Anterior cingulate cortex (tissue), 58 donors: ENCODE measurements at places on chromosomes 7 and 10.

DNA sequence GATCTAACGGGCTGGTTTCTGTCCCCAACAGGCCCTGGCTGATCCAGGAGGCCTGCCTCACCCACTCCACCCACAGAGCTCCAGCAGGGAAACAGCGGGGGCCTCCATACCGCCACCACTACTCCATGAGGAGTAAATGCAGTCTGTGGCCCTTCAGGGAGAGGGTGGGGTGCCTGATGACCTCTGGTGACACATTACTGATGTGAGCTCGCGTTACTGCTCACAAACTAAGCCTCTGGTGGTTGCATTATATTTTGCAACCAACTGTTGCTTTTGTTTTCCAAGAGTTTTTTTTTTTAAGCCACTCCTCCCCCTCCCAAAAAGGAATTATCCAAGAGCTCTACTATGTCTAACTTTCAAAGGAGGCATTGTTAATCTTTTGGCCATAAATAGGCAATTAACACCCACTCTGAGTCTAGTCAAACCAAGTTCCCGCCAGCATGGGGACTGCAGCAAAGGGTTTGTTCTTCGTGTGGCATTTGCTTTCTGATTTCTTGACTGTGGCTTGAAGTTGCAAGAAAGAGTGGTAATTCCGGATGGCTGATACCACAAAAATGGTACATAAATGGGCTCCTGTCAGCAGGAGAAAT, 72.6 kb downstream of the FAM53B start:
- peak; percentile 68 for DNase-seq

DNA sequence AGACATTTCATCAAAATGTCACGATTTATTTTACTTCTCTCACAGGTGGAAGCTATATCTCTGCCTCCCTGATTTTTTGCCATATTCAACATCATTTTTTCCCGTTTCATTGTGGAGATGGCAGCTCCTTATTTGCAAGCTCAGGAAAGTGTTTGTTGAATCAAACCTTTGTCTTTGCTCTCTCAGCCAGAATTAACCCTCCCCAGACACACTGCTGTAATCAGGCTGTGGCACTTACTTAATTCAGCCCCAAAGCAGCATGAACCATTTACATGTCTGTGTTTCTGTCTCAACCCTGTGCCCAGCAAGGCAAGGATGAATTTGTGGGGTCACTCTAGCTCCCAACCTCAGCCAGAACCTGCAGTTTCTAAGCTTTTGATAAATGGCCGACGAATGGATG, 397.2 kb downstream of the TCERG1L start:
- DNase-seq, result no peak

DNA sequence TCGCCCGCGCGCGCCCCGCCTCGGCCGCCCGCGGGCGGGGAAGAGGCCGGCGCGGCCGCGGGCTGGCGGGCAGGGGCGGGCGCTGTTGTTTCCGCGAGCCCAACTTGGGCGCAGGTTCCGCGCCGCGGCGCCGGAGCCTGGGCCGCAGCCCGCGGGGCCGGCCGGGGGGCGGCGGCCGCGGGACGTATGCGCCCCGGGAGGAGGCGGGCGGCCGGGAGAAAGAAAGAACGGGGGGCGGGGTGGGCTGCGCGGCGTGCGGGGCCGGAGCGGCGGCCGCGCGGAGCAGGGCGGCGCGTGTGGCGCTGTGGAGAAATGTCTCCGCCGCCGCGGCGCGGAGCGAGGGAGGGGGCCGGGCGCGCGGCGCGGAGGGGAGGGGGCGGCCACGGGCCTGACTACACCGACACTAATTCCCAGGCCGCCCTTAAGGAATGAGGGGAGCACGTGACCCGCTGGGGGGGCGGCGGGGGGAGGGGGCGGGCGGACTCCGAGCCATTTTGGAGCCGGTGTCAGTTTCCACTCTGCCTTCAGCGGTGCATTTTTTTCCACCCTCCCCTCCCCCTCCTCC, at the start of gene BMI1:
BMI1 (plus strand) TSS at position 509 of the 565 bp plus-strand sequence. CDS start 5,351 bp downstream, outside the sequence.
- peak; percentile 83 for DNase-seq

- DNase-seq, result no peak
Measured at GRCh38 chr7:27693794-27694193, 31.1 kb upstream of the HIBADH start.

- no peak for DNase-seq
Measured at GRCh38 chr10:124522131-124522932, 60.7 kb downstream of the LHPP start.

GRCh38 chr10:77580482-77580881, 57.1 kb downstream of the KCNMA1 start:
- no peak for DNase-seq

GRCh38 chr7:149489391-149490024, 8.1 kb downstream of the ZNF746 start:
- DNase-seq, result no peak

DNA sequence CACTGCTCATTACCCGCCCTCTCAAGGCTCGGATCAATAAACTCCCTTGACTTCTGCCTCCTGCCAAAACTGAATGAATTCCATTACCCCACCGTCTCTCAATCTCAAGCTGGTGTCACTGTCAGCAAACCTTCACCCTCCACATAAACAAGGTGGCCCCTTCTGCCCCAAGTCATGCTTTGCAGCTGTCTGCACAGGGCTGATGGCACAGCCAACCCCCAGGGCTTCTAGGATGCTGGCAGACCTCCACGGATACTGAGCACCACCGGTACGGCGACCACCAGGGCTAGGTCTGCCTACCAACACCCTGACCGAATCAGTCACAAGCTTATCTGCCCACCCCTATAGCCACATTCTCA, 46.1 kb downstream of the PARD3 start:
- DNase-seq, result no peak

- no peak for DNase-seq
Measured at GRCh38 chr7:46525876-46526275, 604.8 kb upstream of the IGFBP3 start.

- peak; percentile 5 for DNase-seq
Measured at GRCh38 chr10:112307358-112308124, 24.3 kb downstream of the TECTB start.

DNA sequence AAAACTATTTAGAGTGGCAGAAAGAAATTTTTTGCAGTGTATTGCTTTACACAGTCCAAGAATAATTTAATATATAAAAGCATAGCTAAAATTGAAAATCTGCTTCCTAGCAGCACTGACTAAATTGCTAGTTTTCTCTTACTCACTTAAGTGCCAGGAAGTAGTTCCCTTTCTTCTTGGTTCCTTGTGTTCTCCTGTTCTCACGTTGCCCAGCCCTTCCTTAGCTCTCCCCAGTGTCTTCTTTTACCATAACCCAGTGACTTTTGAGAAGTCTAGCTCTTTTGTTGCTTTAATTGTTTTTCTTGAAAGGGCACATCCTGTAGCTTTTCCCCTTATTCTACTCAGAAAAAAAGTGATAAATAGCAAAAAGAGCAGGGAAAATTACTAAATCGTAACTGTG, 215.5 kb downstream of the THSD7A start:
- DNase-seq, result no peak

DNA sequence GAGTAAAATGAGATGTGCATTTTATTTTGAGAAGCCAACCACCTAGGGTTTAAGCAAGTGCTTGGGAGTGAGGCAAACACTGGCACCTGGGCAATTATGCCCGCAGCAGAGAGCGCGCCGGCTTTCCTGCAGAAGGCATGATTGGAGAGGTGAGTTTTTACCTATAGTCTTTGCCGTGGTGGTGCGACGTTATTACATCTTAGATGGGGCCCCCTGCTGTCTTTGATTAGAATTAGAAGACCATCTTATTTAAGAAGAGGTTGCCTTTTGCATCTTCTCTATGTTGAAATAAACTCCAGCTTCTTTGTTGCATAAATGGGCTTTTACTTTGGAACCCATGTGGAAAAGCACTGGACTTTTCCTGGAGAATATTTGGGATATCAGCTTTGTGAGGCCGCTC, 409.5 kb downstream of the GLRX3 start:
- DNase-seq, result no peak

DNA sequence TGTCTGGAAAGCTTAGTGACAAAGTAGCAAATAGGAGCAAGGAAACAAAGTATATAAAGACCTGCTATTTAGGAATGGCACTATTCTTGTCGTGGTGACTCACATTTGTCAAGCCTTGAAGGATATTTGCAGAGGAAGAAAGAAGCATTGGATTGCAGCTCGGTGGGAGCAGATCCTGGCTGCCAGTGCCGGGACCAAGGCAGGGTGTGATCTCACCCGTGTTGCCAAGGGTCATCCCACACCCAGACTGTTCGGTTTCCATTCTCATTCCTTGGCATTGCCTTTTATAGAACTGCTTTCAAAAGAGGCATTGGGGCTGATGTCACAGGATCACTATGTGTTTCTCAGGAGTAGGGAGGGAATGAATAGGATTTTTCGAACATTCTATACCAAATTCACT, 176.2 kb downstream of the GALNT17 start:
- DNase-seq, result peak; percentile 35

GRCh38 chr7:36710186-36710791, 14.0 kb downstream of the AOAH start:
- no peak for DNase-seq

- peak; percentile 6 for DNase-seq
Measured at GRCh38 chr7:141071855-141072547, 1.9 kb upstream of the TMEM178B start.

DNA sequence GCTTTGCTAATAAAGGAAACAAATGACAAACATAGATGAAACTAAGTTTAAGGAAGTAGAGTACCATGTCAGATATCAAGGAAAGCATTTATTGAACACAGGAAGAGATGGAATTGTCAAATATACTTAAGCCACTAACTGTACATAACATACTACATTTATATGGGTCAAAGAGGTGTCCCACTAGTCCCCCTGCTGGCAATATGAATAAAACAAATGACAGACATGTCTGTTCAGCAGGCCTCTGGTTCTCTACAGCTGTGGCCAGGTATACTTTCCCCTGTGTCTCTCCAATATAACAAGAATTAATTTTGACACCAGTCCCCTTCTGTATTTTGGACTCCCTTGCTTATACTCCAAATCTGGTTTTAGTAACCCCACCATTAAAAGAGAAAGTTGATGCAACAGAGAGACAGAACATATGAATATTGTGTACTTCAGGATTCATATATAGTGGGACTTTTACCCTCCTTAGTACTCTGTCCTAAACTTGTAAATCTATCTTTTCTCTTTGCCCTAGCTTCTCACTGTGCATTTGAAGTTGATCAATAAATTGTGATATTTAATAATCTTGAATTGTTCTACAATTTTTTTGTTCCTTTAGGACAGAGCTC, 42.9 kb downstream of the CD36 start:
- no peak for DNase-seq

DNA sequence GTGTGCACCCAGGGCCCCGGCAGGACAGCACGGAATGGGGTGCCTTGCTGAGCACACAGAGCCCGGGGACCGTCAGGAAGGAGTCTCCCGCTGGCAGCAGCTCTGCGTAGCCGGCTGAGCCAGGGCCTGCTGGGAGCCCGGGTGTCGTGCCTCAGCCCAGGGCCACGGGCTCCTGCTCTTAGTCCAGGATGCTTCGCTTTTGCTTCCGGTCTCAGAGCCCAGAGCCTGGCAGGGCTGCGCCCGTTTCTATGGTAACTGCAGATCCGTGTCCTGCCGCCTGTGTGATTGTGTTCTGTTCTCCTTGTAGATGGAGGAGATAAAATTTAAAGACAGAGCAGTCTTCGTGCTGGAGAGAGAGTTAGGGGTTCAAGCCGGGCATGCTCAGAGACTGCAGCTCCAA, 53.7 kb upstream of the DPYSL4 start:
- DNase-seq, result peak; percentile 45

GRCh38 chr10:42781893-42782445, 626 bp upstream of the BMS1 start:
- DNase-seq, result no peak

DNA sequence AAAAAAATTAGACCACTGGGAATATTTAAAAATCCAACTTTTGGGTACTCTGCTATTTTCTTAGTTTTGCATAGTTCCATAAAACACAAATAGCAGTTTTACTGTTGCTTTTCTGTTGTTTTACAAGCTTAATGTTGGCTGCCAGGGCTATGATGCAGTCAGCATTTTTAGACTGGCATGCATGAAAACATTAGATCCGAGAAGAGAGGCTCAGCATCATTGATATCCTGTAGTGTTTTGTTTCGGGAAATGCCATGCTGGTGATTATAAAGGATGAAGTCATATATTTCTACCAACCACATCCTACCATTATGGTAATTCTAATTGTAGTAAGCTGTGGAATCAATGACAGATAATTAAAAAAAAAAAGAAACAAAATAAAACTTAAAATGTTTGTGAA, 104.6 kb downstream of the MBL2 start:
- no peak for DNase-seq

- DNase-seq, result no peak
Measured at GRCh38 chr10:126017961-126018560, 121.7 kb downstream of the FANK1 start.

DNA sequence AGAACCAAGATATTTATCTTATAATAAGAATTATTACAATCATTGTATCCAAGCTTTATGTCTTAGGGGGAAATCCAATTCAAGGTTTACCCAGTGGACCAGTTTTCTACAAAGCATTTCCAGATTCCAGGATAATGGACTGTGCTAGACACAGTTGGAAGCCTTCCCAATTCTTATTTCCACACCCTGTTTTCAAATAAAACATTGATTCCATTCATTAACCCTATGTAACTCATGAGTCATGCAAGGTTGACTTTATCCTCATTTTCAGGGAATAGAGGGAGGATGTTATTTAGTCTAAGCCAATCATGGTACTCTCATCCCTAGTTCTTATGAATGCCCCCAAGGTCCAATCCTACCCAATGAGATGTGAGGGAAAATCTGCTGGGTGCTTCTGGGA, 145.7 kb downstream of the RNLS start:
- DNase-seq, result no peak

DNA sequence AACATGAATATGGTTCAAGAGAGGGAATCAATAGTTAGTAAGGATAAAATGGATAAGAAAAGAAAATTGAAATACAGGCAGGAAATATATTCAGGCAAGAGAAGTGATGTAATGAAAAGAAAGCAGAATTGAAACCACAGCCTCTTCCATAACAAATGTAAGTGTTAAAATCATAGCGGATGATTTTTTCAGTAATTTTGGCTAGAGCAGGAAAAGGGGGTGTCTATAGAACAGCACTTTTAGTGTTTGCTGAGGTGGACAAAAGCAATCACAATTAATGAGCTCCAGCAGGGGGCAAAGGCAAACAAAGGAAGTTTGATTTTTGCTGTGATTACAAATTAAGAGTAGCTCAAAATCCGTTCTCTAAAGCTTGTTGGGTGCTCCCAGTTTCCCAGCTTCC, 79.0 kb downstream of the TRIL start:
- no peak for DNase-seq

- no peak for DNase-seq
Measured at GRCh38 chr10:74081941-74082718, 68.5 kb downstream of the AP3M1 start.

DNA sequence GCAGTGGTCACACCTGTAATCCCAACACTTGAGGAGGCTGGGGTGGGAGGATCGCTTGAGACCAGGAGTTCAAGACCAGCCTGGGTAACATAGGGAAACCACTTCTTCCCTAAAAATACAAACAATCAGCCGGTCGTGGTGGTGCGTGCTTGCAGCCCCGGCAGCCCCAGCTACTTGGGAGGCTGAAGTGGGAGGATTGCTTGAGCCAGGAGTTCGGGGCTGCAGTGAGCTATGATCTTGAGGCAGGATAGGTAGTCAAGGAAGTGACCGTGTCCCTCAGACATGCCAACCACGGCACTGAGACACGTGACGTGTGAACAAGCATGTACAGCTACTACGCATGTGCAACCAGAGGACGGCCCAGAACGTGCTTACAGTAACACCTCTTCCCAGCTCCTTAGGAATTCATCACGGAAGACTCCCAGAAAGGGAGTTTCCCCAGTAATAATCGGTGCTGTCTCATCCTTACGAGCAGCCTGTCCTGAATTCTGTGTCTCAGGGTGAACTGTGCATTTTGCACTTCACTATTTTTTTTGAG, 5.3 kb downstream of the GUSB start:
- DNase-seq, result no peak
